ENCODE measurements at places on chromosomes 12 and 14. TPM values are rescaled to one million over a fixed set of nuclear protein-coding genes. Genes with fewer than 3 reads are reported as not detected.

DNA sequence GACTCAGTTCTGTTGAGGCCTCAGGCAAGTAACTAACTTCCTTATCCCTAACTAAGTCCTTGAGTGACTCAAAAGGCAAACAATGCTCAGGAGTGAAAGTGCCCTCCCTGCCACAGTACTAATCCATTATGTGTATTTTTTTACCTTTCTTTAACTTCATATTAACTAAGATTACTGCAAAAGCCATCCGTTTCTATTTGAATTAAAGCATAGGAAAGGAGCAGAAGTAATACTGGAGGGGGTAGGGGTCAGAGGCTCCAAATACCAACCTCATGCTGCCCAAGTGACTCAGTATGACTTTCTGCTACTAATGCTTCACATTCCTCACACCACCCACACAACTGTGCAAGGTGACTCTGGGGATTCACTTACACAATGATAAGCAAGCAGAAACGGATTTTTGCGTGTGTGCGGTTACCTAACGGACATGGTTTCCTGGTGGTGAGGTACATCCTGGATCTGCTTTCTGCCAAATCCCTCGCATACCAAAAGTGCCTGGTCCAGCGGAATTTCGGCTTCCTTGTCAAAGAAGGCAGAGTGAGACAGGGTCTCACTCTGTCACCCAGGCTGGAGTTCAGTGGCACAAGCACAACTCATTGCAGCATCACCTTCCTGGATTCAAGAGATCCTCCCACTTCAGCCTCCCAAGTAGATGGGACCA, 25.1 kb downstream of the MOK start:
- DNase-seq, result no peak

- no peak for DNase-seq
Measured at GRCh38 chr14:50156111-50156510, 39.7 kb upstream of the VCPKMT start.

DNA sequence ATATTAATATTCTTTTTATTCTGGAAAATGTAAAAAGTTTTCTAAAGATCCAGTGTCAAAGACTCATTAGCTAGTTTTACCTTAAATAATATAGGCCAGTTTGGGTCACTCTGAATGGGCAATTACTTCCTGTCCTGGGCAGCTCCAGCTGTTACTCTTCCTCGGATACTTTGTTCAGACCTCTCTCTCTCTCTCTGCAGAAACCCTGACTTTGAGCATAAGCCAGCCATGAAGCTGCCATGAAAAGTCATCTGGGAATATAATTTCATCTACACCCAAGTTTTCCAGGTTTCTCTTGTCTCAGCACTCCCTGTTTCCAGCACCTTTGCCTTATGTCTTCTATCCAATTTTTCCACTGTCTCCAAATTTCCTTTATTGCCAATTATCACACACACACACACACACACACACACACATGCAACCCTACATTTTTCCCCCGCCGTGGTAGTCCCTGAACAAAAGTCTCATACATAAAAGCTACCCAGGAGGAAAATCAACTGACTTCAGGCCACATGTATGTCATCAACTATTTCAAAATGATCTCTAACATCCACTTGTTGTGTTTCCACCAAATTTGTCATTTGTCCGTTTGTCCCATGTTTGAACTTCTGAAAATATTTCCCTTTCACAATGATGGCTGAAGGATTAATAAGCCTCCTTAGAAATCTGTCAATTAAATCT, 318.1 kb downstream of the SSPN start:
- no peak for DNase-seq

DNA sequence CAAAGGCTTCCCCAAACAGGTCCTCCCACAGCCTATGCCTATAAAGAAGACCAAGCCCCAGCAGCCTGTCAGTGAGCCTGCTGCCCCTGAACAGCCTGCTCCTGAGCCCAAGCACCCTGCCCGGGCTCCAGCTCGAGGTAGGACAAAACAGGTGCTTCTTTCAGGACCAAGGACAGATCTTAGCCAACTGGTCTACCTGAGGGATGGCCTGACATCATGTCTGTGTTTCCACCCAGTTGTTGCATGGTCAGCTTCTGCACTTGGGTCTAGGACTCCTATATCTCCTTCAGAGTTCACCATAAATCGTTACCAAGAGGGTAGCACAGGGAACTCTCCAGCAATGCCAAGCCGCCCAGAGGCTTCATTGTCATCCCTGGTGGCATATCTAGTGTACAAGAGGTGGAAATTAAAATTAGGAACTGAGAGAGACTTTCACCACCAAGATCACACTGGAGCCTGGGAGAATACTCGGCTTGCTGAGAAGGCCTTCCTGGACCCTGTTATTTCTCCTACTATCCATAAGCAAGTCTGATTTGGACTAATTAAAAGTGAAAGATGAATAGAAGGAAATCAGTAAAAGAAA, 38.2 kb upstream of the OAS1 start:
- DNase-seq, result no peak

- no peak for DNase-seq
Measured at GRCh38 chr14:85358136-85358785, 171.7 kb upstream of the FLRT2 start.

DNA sequence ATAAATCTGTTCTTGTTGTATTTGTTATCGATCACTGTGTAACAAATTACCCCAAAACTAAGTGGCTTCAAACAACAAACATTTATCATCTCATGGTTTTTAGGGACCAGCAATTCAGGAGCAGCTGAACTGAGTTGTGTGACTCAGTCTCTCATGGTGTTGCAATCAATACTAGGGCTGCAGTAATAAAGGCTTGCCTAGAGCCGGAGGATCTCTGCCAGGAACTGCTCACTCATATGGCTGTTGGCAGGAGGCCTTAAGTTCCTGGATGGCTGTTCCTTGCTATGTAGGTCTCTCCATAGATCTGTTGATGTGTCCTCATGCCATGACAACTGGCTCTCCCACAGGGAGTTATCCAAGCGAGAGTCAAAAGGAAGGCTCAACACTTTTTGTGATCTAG, 3.8 kb upstream of the PSMC6 start:
- no peak for DNase-seq

- no peak for DNase-seq
Measured at GRCh38 chr14:23610090-23610814, 25.9 kb upstream of the DHRS2 start.

GRCh38 chr12:68630598-68630997, 19.9 kb downstream of the RAP1B start:
- no peak for DNase-seq

GRCh38 chr12:123163227-123163626, 12.3 kb upstream of the PITPNM2 start:
- DNase-seq, result no peak

- no peak for DNase-seq
Measured at GRCh38 chr12:98513379-98514322, 1.7 kb upstream of the TMPO start.

GRCh38 chr14:89359477-89360222, 57.4 kb downstream of the FOXN3 start:
- no peak for DNase-seq

DNA sequence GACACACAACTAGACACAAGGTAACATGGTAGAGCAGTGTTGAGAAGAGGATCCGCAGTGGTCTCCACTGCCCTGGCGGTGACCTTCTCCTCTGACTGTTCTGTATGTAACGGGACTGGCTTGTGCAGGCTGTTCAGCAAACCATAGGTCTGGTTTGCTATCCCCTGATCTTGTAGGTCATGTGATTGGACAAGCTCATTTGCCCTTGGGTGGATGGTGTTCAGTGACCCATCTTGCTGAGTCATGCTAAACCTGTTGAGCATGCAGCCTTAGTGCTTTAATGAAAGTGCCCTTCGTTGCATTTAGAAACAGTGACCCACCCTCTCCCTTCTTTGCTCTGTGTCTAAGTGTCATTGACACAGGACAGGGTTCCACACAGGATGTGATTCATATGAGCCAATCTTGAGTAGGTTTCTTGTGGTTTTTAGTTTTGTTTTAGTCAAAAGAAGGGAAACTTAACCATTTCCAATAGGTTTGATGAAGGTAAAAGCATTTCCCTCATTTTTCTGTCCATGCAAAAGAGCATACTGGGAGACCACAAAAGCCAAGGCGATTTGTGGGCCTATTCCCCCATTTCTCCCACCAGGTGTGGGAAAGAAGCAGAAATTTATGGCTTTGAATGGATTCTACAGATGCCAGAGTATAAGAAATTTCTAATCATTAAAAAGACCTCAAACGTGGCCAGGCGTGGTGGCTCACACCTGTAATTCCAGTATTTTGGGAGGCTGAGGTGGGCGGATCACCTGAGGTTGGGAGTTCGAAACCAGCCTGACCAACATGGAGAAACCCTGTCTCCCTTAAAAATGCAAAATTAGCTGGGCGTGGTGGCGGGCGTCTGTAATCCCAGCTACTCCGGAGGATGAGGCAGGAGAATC, 32.6 kb upstream of the HIF1A start:
- DNase-seq, result peak; percentile 61

GRCh38 chr14:49947506-49947905, 54.6 kb downstream of the ARF6 start:
- DNase-seq, result no peak

GRCh38 chr14:89618811-89619551, 201.9 kb upstream of the FOXN3 start:
- DNase-seq, result peak; percentile 90

GRCh38 chr14:50477760-50478159, 54.6 kb downstream of the MAP4K5 start:
- DNase-seq, result no peak

- DNase-seq, result no peak
Measured at GRCh38 chr12:45388545-45388944, 172.7 kb downstream of the ANO6 start.

DNA sequence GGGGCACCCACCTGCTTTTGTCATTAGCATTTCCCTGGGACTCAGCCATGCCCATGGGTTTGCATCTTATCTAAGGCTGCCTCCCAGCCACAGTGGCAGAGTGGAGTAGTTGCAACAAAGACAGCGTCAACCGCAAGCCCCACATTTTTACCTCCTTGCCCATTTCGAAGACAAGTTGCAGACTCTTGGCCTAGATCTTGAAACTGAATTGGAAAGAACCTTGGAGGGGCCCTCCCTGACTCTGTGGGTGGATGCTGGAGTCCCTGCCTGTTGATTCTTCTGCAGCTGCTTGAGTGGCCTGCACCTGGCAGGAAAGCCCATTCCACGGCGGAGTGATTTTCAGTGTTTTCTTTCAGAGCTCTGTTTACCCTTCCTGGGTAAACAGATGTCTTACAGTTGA, 309.0 kb downstream of the VRK1 start:
- DNase-seq, result no peak

GRCh38 chr12:52903285-52903854, 1.5 kb downstream of the KRT8 start:
- DNase-seq, result peak; percentile 74

The SERPINA4 gene
- total RNA-seq, result not detected

The CACNA1C gene
- 0.14 TPM for total RNA-seq

The KRT83 gene
- not detected for total RNA-seq

The PRR4 gene
- 1.6 TPM for total RNA-seq

The CLEC4D gene
- total RNA-seq, result not detected

The GOLGA3 gene
- 64.7 TPM for total RNA-seq

The INSM2 gene
- total RNA-seq, result not detected

The MVK gene
- total RNA-seq, result 22.4 TPM

The GLS2 gene
- 5.2 TPM for total RNA-seq

The SYNDIG1L gene
- total RNA-seq, result not detected
